Activated T-cell treated with anti-CD3 and anti-CD28 coated beads, Interleukin-2, amount 50 U/mL, for 72 hours (primary cell): ENCODE measurements at places on chromosomes 11 and 22. TPM values are rescaled to one million over a fixed set of nuclear protein-coding genes. Genes with fewer than 3 reads are reported as not detected.

Gene ARHGAP1
- total RNA-seq: 43.5 TPM

Gene C11orf52
- not detected for total RNA-seq

Gene BTBD18
- total RNA-seq: not detected

Gene SPINDOC
- total RNA-seq: 26.7 TPM

Gene TUB
- total RNA-seq: 0.10 TPM

Gene SLC1A2
- 0.09 TPM for total RNA-seq

Gene MYO7A
- 0.29 TPM for total RNA-seq

Gene OR51B4
- total RNA-seq: not detected

Gene GAS2L1
- 0.79 TPM for total RNA-seq

Gene SLN
- not detected for total RNA-seq

Gene DSCAML1
- 2.5 TPM for total RNA-seq

Gene LYVE1
- not detected for total RNA-seq

Gene CATSPERZ
- total RNA-seq: 0.53 TPM

GRCh38 chr22:37552524-37553163 is 7.6 kb upstream of the CDC42EP1 start:
- H3K36me3 ChIP-seq: no peaks in the 10 kb centered on the region
- DNase-seq: no peak
- no peak overlapping the region for H3K4me3 ChIP-seq
- H3K27ac ChIP-seq: no peak overlapping the region

- no peaks in the 10 kb centered on the region for H3K4me1 ChIP-seq
- H3K4me3 ChIP-seq: no peak overlapping the region
- H3K36me3 ChIP-seq: no peaks in the 10 kb centered on the region
- no peak overlapping the region for H3K27ac ChIP-seq
- no peaks in the 10 kb centered on the region for H3K27me3 ChIP-seq
Measured at GRCh38 chr11:78150346-78150745, 10.9 kb upstream of the ALG8 start.

DNA sequence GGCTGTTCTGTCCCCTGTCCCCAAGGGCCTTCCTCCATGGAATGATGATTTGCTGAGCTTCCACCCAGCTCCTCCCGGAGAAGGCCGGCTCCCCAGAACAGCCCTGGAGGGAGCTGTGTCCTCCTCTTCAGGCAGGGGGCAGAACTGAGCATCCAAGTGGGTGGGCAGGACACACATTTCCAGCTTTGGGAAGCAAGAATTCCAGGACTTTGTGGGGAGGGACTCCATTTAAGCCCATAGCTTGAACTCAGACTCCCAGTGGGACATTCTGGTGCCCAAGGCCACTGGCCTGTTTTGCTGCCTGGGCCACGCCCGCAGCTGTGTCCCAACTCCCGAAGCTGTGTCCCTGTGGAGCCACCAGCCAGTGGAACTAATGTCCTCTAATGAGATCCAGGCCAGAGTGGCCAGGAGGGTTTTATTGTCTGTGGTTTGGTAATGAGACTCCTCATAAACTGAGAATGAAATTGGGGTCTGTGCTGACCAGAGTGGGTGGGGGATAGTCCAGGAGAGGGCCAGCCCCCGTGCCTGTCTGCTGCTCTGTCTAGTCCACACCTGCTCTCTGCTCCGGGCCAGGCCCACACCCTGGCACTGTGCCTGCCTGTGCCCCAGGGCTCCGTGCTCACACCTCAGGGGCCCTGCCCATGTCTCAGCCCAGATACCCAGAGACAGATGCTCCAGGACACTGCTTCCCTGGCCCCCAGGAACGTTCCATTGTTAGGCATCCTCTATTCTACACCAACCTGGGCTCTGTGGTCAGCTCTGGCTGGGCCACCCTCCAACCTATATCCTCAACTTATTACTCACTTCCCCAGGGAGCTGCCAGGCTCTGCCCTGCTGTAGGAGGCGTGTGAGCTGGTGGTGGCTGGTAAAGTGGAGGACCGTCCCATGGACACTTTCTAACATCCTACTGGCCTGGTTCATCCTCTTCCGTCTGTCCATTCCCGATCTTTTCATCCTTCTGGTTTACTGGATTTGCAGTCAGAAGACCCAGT is 7.6 kb downstream of the NECTIN1 start:
- H3K4me3 ChIP-seq: no peak overlapping the region
- H3K4me1 ChIP-seq: no peaks in the 10 kb centered on the region
- H3K36me3 ChIP-seq: no peaks in the 10 kb centered on the region
- DNase-seq: no peak
- H3K27me3 ChIP-seq: peaks cover 15% of the 10 kb centered on the region
- H3K27ac ChIP-seq: no peak overlapping the region

GRCh38 chr22:41001722-41002122 is 50.5 kb downstream of the RBX1 start:
- no peaks in the 10 kb centered on the region for H3K27me3 ChIP-seq
- no peak overlapping the region for H3K4me3 ChIP-seq
- DNase-seq: no peak
- no peaks in the 10 kb centered on the region for H3K36me3 ChIP-seq
- no peak overlapping the region for H3K27ac ChIP-seq

- no peaks in the 10 kb centered on the region for H3K4me1 ChIP-seq
- no peaks in the 10 kb centered on the region for H3K36me3 ChIP-seq
- H3K27ac ChIP-seq: no peak overlapping the region
Measured at GRCh38 chr11:132969892-132970291, 562.4 kb downstream of the OPCML start.

GRCh38 chr22:24431309-24432034 is 4.1 kb downstream of the ADORA2A start:
- peak overlapping the region; percentile 70 for H3K4me3 ChIP-seq
- no peak for DNase-seq
- H3K27ac ChIP-seq: peak overlapping the region; percentile 68
- H3K27me3 ChIP-seq: no peaks in the 10 kb centered on the region
- H3K36me3 ChIP-seq: peaks cover 11% of the 10 kb centered on the region

GRCh38 chr11:17257196-17257595 is 19.3 kb upstream of the NUCB2 start:
- no peaks in the 10 kb centered on the region for H3K36me3 ChIP-seq
- no peak for DNase-seq
- no peaks in the 10 kb centered on the region for H3K27me3 ChIP-seq

DNA sequence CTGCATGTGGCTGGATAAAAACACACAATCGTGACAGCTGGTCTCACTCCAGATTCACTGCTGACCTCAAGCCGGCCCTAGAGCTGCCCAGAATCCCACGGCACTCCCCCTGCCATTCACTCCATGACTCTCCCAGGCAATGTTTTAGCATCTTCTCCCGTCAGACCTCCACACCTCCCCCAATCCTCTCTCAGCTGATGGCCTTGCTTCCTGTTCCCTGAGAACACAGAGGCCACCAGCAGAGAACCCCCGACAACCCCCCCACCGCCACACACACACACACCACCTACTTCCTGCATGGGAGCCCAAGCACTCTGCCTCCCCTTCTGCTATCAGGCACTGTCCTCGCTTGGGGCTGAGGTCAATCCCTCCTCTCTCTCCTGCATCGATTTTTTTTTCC is 9.3 kb downstream of the TNKS1BP1 start:
- H3K27ac ChIP-seq: no peak overlapping the region
- H3K36me3 ChIP-seq: no peaks in the 10 kb centered on the region
- H3K4me1 ChIP-seq: peaks cover 16% of the 10 kb centered on the region
- no peak overlapping the region for H3K4me3 ChIP-seq
- no peaks in the 10 kb centered on the region for H3K27me3 ChIP-seq
- no peak for DNase-seq

GRCh38 chr11:45924036-45924915 is 1.8 kb downstream of the LARGE2 start:
- peaks cover 9% of the 10 kb centered on the region for H3K4me1 ChIP-seq
- peak overlapping the region; percentile 72 for H3K27ac ChIP-seq
- H3K36me3 ChIP-seq: peaks cover 4% of the 10 kb centered on the region
- DNase-seq: no peak
- H3K4me3 ChIP-seq: peak overlapping the region; percentile 69

- H3K36me3 ChIP-seq: peaks cover 4% of the 10 kb centered on the region
- peaks cover 8% of the 10 kb centered on the region for H3K27me3 ChIP-seq
- no peak overlapping the region for H3K4me3 ChIP-seq
- no peak overlapping the region for H3K27ac ChIP-seq
Measured at GRCh38 chr11:16883174-16883573, 131.0 kb downstream of the PLEKHA7 start.

- H3K4me1 ChIP-seq: peaks cover 71% of the 10 kb centered on the region
- peak; percentile 76 for DNase-seq
- peaks cover 31% of the 10 kb centered on the region for H3K36me3 ChIP-seq
- H3K4me3 ChIP-seq: peak overlapping the region; percentile 12
- H3K27ac ChIP-seq: peak overlapping the region; percentile 67
- H3K27me3 ChIP-seq: no peaks in the 10 kb centered on the region
Measured at GRCh38 chr11:108199446-108200321, 22.8 kb downstream of the NPAT start.

DNA sequence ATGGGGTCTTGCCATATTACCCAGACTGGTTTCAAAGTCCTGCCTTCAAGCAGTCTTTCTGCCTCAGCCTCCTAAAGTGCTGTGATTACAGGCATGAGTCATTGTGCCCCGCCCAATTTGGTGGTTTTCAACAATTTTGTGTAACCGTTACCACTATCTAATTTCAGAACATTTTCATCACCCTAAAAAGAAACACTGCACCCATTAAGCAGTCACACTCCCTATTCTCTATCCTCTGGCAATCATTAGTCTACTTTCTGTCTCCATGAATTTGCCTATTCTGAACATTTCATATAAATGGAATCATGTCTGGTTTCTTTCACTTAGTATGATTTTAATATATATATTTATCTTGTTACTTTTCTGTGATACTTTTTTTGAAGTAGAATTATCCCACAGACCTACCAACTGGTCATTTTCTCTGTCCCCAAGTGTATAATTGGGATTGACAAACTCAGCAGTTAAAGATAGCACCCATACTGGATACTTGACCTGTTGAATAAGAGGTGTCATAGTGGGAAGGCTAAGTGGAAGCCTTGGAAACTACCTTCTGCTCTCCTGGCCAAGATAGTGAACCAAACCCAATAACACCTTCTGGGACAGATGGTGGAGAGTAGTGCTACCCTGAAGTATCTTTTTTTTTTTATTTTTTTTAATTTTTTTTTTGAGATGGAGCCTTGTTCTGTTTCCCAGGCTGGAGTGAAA is 64.8 kb downstream of the STIM1 start:
- peak overlapping the region; percentile 94 for H3K27ac ChIP-seq
- H3K27me3 ChIP-seq: no peaks in the 10 kb centered on the region
- peaks cover 6% of the 10 kb centered on the region for H3K36me3 ChIP-seq
- H3K4me1 ChIP-seq: peaks cover 68% of the 10 kb centered on the region
- peak; percentile 80 for DNase-seq
- peak overlapping the region; percentile 33 for H3K4me3 ChIP-seq

DNA sequence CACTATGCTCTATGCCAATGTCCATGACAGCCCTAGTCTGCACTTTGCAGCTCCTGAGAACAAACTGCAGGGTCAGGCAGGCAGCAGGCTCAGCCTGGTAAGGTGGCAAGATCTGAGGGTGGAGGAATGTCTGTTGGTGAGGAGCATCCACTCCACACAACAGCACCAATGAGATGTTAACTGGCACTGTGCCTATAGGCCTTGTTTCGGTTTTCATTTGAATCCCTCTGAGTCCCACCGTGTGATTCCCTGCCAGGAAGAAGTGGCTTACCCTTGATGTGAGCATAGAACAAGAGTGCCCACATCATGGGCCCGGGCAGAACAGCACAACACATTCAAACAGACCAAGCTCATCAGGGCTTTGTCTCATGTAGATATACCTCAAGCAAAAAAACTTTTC is 44.1 kb upstream of the CHRM4 start:
- no peak overlapping the region for H3K4me3 ChIP-seq
- H3K27me3 ChIP-seq: no peaks in the 10 kb centered on the region
- peaks cover 1% of the 10 kb centered on the region for H3K36me3 ChIP-seq
- H3K4me1 ChIP-seq: no peaks in the 10 kb centered on the region

- no peaks in the 10 kb centered on the region for H3K36me3 ChIP-seq
- no peaks in the 10 kb centered on the region for H3K27me3 ChIP-seq
- no peak overlapping the region for H3K4me3 ChIP-seq
- no peak for DNase-seq
- no peaks in the 10 kb centered on the region for H3K4me1 ChIP-seq
Measured at GRCh38 chr11:104328512-104328907, 164.6 kb upstream of the PDGFD start.

- no peak overlapping the region for H3K27ac ChIP-seq
- no peaks in the 10 kb centered on the region for H3K36me3 ChIP-seq
- peaks cover 18% of the 10 kb centered on the region for H3K27me3 ChIP-seq
- no peak for DNase-seq
Measured at GRCh38 chr11:34308049-34308912, 49.5 kb downstream of the ABTB2 start.

DNA sequence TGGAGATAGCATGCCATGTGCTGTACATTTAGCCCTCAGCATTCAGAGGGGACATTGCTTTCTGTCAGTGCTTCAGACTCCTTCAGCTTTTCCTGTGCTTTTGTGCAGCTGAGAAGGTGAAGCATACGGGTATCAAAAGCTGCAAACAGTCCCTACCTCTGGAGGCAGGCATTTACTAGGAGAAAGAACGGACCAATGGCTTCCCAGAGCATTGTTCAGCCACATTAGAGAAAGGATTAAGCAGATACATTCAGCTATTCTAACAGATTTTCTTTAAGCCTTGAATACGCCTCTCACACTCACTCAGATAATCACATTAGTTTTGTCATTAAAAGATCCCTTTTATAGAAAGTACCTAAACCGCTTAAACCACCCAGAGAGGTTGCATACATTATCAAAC is 80.7 kb upstream of the FAM181B start:
- H3K27ac ChIP-seq: no peak overlapping the region
- peaks cover 23% of the 10 kb centered on the region for H3K27me3 ChIP-seq
- DNase-seq: no peak

- H3K36me3 ChIP-seq: no peaks in the 10 kb centered on the region
- no peaks in the 10 kb centered on the region for H3K4me1 ChIP-seq
- no peak for DNase-seq
- H3K4me3 ChIP-seq: no peak overlapping the region
- peaks cover 7% of the 10 kb centered on the region for H3K27me3 ChIP-seq
Measured at GRCh38 chr11:69394869-69395246, 86.6 kb upstream of the LINC01488 start.

DNA sequence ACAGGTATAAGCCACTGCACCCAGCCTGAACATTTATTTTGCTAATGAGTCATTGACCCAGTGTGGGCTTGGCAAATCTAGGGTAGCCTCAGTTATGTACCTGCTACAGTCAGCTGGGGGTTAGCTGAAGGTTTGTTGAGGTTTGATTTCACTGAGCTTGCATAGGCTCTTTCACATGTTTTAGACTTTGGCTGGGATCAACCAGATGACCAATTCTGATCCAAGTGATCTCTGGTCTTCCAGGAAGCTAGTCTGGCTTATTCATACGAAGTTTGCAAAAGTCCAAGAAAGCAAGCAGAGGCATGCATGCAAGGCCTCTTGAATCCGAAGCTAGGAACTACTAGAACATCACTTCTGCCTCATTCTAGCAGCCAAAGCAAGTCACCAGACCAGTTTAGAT is 21.0 kb downstream of the SERPING1 start:
- peaks cover 9% of the 10 kb centered on the region for H3K27me3 ChIP-seq
- peaks cover 6% of the 10 kb centered on the region for H3K36me3 ChIP-seq
- H3K27ac ChIP-seq: no peak overlapping the region
- no peak overlapping the region for H3K4me3 ChIP-seq

GRCh38 chr11:12216671-12217374 is 106.4 kb downstream of the MICAL2 start:
- H3K4me1 ChIP-seq: peaks cover 61% of the 10 kb centered on the region
- no peak for DNase-seq
- H3K36me3 ChIP-seq: peaks cover 21% of the 10 kb centered on the region
- no peaks in the 10 kb centered on the region for H3K27me3 ChIP-seq
- H3K27ac ChIP-seq: no peak overlapping the region

- no peak overlapping the region for H3K27ac ChIP-seq
- H3K36me3 ChIP-seq: no peaks in the 10 kb centered on the region
- DNase-seq: no peak
- no peaks in the 10 kb centered on the region for H3K4me1 ChIP-seq
- H3K4me3 ChIP-seq: no peak overlapping the region
Measured at GRCh38 chr11:40140560-40140959, 1318.9 kb downstream of the LRRC4C start.

GRCh38 chr11:72576661-72577060 is 97.6 kb downstream of the PDE2A start:
- no peak overlapping the region for H3K27ac ChIP-seq
- H3K4me1 ChIP-seq: peaks cover 5% of the 10 kb centered on the region
- no peaks in the 10 kb centered on the region for H3K36me3 ChIP-seq
